ENCODE measurements at places on chromosomes 5 and 9. TPM values are rescaled to one million over a fixed set of nuclear protein-coding genes. Genes with fewer than 3 reads are reported as not detected.

GRCh38 chr9:5767968-5768932 is 64.7 kb downstream of the ERMP1 start:
- no peaks in the 10 kb centered on the region for H3K27me3 ChIP-seq
- no peaks in the 10 kb centered on the region for H3K4me1 ChIP-seq
- H3K36me3 ChIP-seq, result peaks cover 45% of the 10 kb centered on the region
- no peak overlapping the region for H3K4me3 ChIP-seq

GRCh38 chr9:98983295-98984268 is 39.9 kb downstream of the COL15A1 start:
- peak; percentile 86 for DNase-seq
- no peak overlapping the region for H3K4me3 ChIP-seq
- H3K27me3 ChIP-seq, result no peaks in the 10 kb centered on the region
- peak overlapping the region; percentile 26 for H3K27ac ChIP-seq

Gene AFAP1L1
- total RNA-seq, result 33.2 TPM

GRCh38 chr5:24135536-24135935 is 509.2 kb downstream of the CDH10 start:
- no peak overlapping the region for H3K4me3 ChIP-seq
- H3K27me3 ChIP-seq, result no peaks in the 10 kb centered on the region
- H3K4me1 ChIP-seq, result no peaks in the 10 kb centered on the region

GRCh38 chr9:5714501-5715401 is 85.8 kb downstream of the RIC1 start:
- peak; percentile 3 for DNase-seq
- H3K4me3 ChIP-seq, result no peak overlapping the region
- H3K27ac ChIP-seq, result no peak overlapping the region
- H3K27me3 ChIP-seq, result no peaks in the 10 kb centered on the region
- H3K4me1 ChIP-seq, result 0 out of 2 replicates have a peak, but pooled peaks cover 6% of the 10 kb centered on the region
- H3K36me3 ChIP-seq, result 0 out of 2 replicates have a peak, but pooled peaks cover 6% of the 10 kb centered on the region

Gene ELOVL7
- 0.05 TPM for total RNA-seq

GRCh38 chr5:14261235-14261634 is 118.1 kb downstream of the TRIO start:
- H3K27ac ChIP-seq, result no peak overlapping the region
- peaks cover 2% of the 10 kb centered on the region for H3K36me3 ChIP-seq
- DNase-seq, result no peak
- peaks cover 47% of the 10 kb centered on the region for H3K4me1 ChIP-seq

Gene ESM1
- 1.8 TPM for total RNA-seq

Gene SARDH
- total RNA-seq, result 15.3 TPM

GRCh38 chr5:88819301-88819999 is 63.5 kb downstream of the MEF2C start:
- no peak overlapping the region for H3K4me3 ChIP-seq
- H3K27ac ChIP-seq, result no peak overlapping the region
- H3K27me3 ChIP-seq, result no peaks in the 10 kb centered on the region
- no peak for DNase-seq
- H3K36me3 ChIP-seq, result no peaks in the 10 kb centered on the region

Gene LRRC19
- total RNA-seq, result not detected

GRCh38 chr5:33401482-33402390 is 39.0 kb upstream of the TARS1 start:
- no peaks in the 10 kb centered on the region for H3K27me3 ChIP-seq
- peak; percentile 2 for DNase-seq
- peaks cover 8% of the 10 kb centered on the region for H3K4me1 ChIP-seq
- H3K27ac ChIP-seq, result no peak overlapping the region
- H3K36me3 ChIP-seq, result no peaks in the 10 kb centered on the region
- H3K4me3 ChIP-seq, result no peak overlapping the region

DNA sequence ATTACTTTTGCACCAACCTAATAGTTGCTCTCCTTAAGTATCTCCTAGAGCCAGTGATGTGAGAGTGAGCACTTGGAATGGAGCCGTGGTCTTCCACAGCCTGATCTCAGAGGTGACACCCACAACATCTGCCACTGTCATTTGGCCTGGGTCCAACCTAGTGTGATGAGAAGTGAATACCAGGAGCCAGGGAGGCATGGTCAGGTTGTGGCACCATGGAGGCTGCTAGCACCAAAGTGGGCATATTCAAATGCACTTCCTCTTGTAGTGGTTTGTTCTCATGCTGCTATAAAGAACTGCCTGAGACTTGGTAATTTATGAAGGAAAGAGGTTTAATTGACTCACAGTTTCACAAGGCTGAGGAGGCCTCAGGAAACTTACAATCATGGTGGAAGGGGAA is 22.6 kb upstream of the CEP72 start:
- no peaks in the 10 kb centered on the region for H3K4me1 ChIP-seq
- H3K4me3 ChIP-seq, result no peak overlapping the region
- H3K27ac ChIP-seq, result no peak overlapping the region
- peak; percentile 33 for DNase-seq
- peaks cover 44% of the 10 kb centered on the region for H3K27me3 ChIP-seq
- no peaks in the 10 kb centered on the region for H3K36me3 ChIP-seq

- H3K4me1 ChIP-seq, result peaks cover 12% of the 10 kb centered on the region
- no peak overlapping the region for H3K27ac ChIP-seq
- H3K36me3 ChIP-seq, result no peaks in the 10 kb centered on the region
- H3K4me3 ChIP-seq, result no peak overlapping the region
These were observed 79.2 kb downstream of the MEGF10 start for GRCh38 chr5:127369796-127370195.

DNA sequence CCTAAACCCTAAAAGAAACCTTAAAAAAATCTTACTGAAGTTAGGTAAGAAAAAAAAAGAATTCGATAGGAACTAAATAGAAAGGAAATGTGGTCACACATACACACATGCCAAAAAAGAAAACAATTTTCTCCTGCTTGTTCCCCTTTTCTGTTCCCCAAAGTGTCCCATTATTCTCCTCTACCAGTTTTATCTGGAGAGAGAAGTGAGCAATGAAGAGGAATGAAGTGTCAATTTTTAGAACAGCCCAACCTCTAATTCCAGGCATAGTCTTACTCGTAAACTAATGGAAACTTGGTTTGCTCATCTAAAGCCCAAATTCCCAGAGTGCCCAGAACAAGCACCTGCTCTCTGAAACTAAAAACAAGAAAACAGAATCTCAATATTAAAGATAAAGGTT is 26.1 kb downstream of the AP3B1 start:
- no peak for DNase-seq
- no peaks in the 10 kb centered on the region for H3K27me3 ChIP-seq
- peaks cover 28% of the 10 kb centered on the region for H3K36me3 ChIP-seq

DNA sequence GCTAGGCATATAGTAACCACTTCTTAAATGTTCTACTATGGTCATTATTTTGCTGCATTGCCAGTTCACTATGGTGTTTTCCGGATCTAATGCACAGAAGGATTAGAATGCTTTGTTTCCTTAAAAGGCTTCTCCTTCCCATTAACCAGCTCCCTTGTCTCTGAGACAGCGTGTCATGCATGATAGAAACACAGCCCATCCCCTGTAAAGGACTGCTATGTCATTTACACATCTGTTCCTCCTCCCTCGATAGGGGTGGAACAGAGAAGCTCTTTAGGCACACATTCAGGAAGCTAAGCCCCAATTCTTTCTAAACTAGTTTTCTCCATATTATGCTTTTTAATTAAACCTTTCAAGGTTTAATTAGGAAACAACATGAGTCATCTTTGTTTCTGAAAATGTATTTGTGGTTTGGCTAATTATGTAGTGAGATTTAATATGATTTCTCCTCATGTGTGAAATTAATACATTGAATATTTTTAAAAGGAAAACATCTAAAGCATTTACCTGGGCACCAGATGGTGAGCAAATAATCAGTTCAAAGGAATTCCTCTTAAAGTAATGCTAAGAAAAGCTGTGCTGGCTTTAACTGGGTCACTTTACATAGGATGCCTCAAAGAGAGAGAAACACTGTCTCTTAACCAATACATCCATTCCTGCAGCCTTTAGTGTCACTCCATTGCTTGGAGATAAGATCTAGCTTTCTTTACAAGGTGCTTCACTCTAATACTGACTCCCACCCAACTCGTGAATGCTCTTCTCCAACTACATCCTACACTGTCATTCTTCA is 133.3 kb upstream of the PPP1R2B start:
- no peaks in the 10 kb centered on the region for H3K36me3 ChIP-seq
- H3K4me3 ChIP-seq, result no peak overlapping the region
- H3K27ac ChIP-seq, result no peak overlapping the region
- H3K27me3 ChIP-seq, result no peaks in the 10 kb centered on the region
- H3K4me1 ChIP-seq, result no peaks in the 10 kb centered on the region

Gene KIF24
- 2.1 TPM for total RNA-seq

GRCh38 chr5:11084111-11084510 is 323.1 kb upstream of the DAP start:
- no peak overlapping the region for H3K4me3 ChIP-seq
- H3K36me3 ChIP-seq, result no peaks in the 10 kb centered on the region
- H3K27me3 ChIP-seq, result peaks cover 32% of the 10 kb centered on the region
- DNase-seq, result no peak
- H3K4me1 ChIP-seq, result no peaks in the 10 kb centered on the region

Gene UNC5A
- not detected for total RNA-seq

DNA sequence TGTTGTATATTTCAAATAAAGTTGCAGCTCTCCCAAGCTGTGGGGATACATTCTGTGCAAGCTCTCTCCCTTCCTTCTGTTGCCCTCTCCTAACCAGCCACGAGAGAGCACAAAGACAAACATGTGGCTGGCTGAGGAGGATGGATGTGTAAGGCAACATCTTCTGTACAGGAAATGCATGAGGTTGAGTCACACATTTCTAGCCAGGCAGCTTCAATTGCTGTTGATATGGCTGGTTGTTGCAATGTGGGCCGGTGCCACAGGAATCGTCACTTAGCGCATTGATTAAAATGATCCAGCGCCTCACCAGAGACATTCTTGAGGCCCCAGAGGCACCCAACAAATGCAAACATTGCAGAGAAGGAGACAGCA is 207.1 kb downstream of the ICE1 start:
- H3K36me3 ChIP-seq, result no peaks in the 10 kb centered on the region
- H3K27ac ChIP-seq, result no peak overlapping the region
- no peaks in the 10 kb centered on the region for H3K27me3 ChIP-seq
- H3K4me3 ChIP-seq, result no peak overlapping the region

DNA sequence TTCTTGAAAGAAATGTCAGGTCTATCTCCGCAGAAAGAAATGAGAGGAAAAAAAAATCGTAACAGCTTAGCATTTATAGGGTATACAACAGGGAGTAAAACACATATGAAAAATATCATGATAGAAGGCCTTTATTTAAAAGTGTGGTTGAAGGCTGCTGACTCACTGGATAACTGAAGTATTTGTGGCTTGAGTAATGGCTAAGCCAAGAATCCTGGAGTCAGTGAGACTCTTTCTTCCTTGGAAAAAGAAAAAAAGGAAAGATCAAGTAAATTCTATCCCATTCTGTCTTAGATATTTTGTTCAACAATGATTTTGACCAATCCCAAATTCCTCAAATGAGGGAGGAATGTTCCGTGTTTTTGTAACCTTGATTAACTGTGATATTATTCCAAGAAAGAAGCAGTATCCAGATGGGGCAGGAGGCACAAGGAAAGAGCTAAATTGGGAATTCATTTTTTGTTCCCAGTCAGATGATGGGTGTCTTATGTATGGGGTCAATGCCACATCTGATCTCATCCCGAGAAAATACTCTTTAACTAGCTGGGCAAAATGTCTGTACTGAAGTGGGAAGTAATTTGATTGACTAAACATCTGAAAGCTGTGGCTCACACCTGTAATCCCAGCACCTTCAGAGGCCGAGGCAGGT is 64.3 kb upstream of the MYO10 start:
- H3K27me3 ChIP-seq, result no peaks in the 10 kb centered on the region
- H3K4me1 ChIP-seq, result peaks cover 47% of the 10 kb centered on the region
- peak; percentile 73 for DNase-seq
- H3K4me3 ChIP-seq, result no peak overlapping the region
- H3K36me3 ChIP-seq, result no peaks in the 10 kb centered on the region

Data from SJSA1 (cell line).